ENCODE measurements at places on chromosomes 1 and 21.

DNA sequence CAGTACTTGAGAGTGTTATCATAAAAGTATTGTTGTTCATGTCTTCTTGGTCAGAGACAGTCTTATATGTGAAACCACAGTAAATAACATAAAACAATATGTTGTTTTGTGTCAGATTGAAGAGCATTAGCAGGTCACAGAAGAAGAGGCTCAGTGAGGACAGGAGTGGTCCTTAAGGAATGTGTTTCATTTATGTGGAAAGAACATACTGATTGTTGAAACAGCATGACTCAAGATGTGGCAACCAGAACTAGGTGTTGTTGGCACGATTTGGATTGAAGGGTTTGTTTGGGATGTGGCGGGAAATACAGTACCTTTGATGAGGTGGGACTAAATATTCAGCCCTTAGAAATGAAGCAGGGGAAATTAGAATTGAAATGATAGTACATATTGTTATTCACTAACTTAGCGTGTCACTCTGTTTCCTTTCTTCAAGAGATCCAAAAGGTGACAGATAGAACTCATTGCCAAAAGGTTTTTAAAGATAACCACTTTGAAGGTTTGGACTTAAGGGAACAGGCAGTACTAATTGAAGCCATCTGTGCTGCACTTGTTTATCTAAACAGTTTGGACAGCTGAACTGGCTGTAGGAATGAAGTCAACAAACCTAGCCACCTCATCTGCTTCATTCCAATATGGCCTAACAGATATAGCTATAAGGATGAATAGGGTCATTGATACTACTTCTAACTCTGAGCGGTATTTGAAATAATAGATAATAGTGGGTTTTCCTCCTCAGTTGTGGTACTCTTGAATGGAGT is 14.4 kb downstream of the RALGPS2 start:
- no peak for DNase-seq

DNA sequence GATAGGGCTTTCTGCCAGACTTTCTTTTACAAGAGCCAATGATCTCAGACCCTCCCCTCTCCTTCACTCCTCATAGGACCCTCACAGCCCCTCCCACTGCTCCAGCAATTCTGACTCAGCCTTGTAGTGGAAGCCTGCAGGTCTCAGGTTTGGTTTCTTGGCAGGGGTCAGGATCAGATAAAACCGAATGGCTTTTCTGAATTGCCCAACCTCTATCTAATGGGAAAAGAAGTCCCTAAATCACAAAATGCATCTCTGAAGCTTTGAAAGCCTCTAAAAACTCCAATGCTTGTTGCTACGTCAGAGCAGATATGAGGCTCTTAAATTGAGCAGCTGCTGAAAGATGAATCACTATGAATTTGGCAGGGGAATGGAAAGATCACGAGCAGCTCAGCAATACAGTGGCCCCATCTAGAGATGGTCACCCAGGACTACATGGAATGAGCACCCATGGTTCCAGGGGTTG is 74.5 kb downstream of the NID1 start:
- no peak for DNase-seq

GRCh38 chr1:19023787-19024186 is 67.3 kb upstream of the IFFO2 start:
- DNase-seq = no peak

- no peak for DNase-seq
Measured at GRCh38 chr1:52706136-52706670, 8.1 kb upstream of the COA7 start.

DNA sequence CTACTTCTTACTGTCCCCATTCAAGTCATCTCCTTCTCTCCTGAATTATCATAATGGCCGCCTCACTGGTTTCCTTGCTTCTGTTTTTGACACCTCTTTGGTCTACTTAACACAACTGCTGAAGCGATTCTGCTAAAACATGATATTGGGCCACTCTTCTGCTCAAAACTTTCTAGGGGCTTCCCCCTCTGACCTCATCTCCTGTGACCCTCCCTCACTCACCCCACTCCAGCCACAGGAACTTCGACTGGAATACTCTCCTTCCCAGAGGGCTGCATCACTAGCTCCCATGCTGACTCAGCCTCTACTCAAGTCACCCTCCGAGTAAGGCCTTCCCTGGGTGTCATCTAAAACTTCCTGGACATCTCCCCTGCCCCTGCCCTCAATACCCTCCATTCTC is 35.7 kb downstream of the NRIP1 start:
- DNase-seq = no peak
